Hypothalamus (tissue), 51 donors: ENCODE measurements at places on chromosomes 6 and 20.

- no peak for DNase-seq
These were observed 6.7 kb downstream of the ZFAND3 start for GRCh38 chr6:37826188-37826587.

DNA sequence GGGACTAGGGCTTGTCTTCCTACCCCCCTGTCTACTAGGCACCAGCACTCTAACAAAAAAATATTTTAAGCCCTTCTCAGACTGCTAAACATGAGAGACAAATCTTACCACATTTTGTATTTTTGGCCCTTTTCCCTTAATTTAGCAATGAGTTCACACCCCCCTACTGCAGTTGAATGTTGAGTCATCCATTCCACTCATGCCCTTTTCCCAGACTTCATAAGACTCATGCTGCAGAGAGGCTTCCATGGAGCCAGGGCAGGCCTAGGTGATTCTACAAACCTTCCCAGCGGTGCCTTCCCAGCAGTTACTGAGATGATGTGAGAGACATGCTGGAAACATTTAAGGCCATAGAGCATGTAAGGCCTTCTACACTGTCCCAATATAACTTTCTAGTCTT lies 53.9 kb downstream of the PXDC1 start:
- no peak for DNase-seq

DNA sequence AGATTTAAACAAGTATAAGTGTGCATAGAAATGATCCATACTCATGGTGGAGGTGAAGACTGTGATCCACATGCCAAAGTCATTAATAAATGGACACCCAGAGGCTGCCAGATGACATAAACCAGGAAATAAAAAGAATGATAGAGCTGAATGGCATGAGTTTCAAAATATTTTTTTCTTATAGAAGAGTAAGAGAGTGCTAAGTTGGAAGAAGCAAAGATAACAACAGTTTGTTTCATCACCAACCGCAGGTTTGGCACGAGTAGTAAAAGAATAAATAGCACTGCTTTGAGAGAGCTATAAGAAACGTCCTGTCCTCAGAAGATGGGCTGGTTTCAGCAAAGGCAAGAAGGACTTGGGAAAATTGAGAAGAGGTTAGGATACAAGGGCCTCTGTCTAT lies 246.9 kb downstream of the UBE3D start:
- DNase-seq, result no peak

DNA sequence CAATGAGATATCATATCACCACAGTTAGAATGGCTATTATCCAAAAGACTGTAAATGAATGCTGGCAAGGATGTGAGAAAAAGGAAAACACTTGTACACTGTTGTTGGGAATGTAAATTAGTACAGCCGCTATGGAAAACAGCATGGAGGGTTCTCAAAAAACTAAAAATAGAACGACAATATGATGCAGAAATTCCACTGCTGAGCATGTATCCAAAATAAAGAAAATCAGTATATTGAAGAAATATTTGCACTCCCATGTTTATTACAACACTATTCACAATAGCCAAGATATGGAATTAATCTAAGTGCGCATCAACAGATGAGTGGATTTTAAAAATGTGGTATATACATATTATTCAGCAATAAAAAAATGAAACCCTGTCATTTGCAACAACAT lies 898.9 kb upstream of the MAN1A1 start:
- no peak for DNase-seq

GRCh38 chr20:19583532-19584175 lies 174.4 kb upstream of the RIN2 start:
- DNase-seq, result no peak

GRCh38 chr6:71292001-71292400 lies 3.4 kb downstream of the OGFRL1 start:
- DNase-seq, result no peak

DNA sequence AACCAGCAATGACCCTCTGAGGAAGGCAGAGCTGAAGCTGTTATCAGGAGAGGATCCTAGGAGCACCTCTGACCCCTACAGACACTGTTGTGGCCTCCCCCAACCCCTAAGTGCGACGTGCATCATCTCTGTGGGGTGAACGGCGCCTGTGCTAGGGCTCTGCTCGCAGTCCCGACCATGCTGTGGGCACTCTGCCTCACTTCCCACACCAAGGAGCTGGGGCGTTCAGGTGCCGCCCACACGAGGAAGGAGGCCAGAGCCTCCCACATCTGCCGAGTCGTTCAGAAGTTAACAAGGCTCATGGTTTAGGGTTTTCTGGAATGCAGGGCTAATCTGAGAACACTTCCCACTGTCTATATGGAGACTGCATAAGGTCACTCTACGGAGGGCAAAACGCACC lies 62.1 kb downstream of the GINS1 start:
- DNase-seq, result no peak

DNA sequence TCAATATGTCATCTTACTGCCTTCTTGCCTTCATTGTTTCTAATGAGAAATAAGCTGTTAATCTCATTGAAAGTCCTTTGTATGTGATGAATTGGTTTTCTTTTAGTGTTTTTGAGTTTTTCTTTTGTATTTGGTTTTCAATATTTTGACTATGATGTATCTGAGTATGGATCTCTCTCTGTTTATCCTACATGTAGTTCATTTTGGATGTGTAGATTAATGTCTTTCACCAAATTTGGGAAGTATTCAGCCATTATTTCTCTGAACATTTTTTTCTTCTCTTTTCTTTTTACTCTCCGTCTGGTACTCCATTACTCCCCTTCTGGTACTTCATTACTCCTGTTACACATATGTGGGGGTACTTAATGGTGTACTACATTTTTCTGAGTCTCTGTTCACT lies 337.0 kb upstream of the RNF24 start:
- no peak for DNase-seq

DNA sequence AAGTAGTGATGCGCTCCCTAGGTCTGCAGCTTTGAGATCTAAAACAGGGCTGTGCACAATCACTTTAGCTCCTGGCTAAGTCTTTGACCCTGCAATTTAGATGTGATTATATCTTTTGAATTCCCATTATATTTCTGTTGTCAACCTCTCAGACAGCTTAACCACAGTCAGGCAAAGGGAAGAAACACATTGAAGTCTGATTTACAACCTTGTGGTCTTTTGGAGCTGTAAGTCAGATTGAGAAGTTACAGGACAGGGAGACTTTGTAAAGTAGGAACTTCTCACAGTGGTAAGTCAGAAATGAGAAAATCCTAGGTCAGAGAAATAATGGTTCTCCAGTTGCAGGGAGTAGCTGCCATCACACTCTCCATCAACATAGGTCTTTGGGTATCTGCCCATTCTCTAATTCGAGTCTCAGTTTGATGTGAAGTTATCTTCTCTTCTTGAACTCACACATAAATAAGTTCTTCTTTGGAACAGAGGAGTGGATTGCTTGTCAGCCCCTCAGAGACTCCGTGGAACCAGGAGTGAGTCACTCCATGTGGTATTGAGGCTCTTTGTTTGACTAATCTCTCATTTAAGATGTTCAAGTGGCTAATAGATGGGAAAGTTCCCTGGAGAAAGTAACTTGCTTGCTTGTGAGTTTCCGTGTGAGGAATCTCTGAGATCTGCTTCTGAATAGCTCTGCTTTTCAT lies 35.0 kb upstream of the SGK1 start:
- DNase-seq, result no peak

- no peak for DNase-seq
These were observed 8.0 kb upstream of the IER3 start for GRCh38 chr6:30752157-30752927.

GRCh38 chr20:42419814-42420532 lies 769.7 kb downstream of the PTPRT start:
- no peak for DNase-seq

- no peak for DNase-seq
These were observed 688 bp downstream of the COMMD7 start for GRCh38 chr20:32742322-32743236.

DNA sequence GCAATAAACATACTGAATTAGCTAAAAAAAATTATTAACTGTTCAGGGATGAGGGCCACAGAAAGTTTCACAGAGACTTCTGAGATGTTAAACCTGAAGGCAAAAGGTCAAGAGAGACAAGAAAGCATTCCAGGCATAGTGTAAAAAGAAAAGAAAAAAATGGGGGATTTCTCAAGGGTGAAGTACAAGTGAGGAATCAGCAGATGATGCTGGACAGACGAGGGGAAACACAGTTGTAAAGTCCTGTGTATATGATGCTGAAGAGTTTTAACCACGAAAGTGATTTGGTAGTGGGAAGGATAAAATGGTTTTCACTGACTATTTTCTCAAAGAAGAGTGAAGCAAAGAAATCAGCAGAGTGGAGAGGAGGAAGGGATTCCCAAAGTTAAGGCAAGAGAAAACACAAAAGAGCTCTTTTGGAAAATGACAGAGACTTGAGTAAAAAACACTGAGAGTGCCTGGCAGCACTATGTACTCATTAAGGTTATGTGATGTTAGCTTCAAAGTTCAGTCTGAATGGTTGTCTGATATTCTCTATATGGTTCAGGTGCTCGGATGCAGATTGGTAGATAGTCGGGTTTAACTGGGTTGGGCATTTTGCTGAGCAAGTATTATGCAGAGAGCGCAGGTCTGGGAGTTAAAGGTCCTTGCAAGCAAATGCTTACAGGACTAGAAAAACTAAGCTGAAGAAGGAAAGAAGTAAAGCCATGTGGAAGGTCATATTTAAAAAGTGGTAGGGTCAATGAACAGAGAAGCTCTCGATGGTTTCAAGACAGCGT lies 16.4 kb downstream of the RAB23 start:
- no peak for DNase-seq

GRCh38 chr6:3405182-3405518 lies 51.7 kb downstream of the SLC22A23 start:
- no peak for DNase-seq

DNA sequence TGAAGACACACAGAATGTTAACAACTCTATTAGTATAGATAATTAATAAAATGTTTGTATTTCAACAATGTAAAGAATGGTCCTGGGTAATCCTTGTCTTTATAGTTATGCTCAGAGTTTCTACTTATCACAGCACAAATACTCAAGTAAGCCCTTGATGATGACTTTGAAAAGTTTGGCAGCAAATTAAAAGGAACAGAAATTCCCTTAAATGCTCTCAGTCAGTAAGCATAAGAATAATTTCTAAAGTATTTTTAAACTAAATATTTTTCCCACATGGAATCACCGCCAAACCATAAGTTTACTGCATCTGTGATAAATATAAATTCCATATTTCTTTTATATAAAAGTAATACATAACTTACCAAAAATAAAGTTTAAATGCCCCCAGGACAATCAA lies 96.1 kb downstream of the COL12A1 start:
- DNase-seq, result no peak

GRCh38 chr6:126293891-126294524 lies 45.9 kb upstream of the CENPW start:
- no peak for DNase-seq

GRCh38 chr6:106510090-106510970 lies 119.0 kb downstream of the RTN4IP1 start:
- no peak for DNase-seq

GRCh38 chr6:46411456-46412197 lies 79.6 kb downstream of the RCAN2 start:
- DNase-seq, result no peak

GRCh38 chr6:16669227-16669626 lies 92.0 kb downstream of the ATXN1 start:
- DNase-seq, result no peak

DNA sequence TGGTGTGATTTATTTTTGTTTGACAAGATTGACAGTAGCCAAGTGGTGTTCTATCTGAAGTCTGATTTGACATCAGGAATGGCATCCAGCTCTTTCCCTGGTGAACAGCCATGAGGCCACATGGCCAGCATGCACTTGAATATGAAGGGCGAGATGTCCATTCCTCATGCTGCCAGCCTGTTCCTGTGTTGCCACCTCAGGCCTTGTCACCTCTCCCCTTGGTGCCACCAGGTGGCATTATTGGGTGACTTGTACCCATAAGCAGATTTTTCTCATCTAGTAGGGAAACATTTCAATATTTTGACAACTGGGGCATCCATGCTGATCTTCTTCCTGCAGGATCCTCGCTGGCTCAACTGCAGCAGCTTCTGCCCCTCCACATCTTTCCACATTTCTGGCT lies 199.1 kb downstream of the ERMARD start:
- DNase-seq, result no peak

DNA sequence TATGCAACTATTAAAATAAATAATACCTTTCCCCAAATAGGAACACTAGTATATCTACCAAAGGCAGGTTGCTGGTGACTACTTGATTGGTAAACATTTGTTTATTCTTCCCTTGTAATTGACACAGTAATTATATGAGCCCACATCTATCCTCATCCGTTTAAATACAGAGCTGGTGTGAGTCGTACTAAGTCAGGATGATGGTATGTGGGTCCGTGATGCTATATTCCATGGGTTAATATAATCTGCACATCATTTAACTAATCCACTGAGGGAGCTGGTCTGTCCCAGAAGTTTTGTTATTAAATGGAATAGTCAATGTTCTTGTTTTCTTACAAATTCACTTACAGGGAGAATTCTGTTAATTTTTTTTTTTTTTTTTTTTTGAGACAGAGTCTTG lies 164.0 kb upstream of the AGPAT4 start:
- no peak for DNase-seq

DNA sequence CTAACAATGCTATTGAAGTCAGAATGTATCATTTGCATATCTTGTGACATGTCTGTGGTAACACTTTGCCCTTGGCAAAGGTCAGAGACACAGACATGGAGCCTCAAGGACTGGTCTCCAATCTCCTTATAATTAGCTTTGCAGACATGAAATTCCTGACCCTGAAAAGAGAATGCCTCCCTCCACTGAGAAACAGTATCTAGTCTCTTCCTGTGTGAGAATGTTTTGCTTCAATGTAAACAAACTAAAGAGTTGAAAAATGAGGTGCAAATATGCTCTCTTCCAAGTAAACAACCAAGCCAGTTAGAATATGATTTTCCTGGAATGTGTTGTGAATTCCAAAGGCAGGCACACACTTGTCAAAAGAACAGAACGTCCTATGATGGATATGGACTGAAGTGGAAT lies 407.1 kb upstream of the MARCKS start:
- DNase-seq, result no peak

DNA sequence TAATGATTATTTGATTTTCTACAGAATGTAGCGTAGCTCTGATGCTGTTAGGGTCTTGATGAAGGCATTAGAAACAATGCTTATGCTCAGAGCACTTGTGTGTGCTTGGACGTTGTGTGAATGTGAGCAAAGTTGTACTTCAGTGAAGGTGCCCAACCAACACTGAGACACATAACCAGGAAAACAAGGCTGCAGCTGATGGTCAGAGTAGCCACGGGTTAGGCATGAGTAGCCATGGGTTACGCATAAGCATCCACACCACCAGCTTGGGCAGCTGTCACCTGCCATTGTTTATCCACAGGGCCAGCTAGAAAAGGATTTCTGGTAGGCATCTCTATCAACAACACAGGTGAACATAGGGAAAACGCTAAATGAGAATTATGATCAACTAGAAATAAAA lies 326.6 kb downstream of the NRN1 start:
- no peak for DNase-seq

- DNase-seq, result no peak
These were observed 306.5 kb upstream of the RSPO3 start for GRCh38 chr6:126812010-126812409.
